ENCODE measurements at places on chromosomes 13 and 19.

DNA sequence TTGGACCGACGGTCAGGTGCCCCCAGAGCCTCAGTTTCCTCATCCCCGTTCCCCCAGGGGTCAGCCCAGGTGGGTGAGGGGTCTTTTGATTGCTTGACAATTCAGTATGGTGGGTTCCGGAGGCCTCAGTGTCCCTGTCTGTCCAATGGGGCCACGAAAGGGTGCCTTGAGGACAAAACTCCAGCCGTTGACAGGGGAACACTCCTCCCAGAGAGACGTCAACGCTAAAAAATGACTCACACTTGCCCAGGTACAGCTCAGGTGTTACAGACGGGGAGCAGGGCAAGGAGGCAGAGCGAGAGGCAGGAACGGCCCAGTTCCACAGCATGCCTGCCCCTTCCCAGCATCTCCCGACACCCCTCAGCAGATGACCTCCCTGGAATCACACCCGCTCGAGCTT lies 1.8 kb downstream of the TNFAIP8L1 start:
- no peak for DNase-seq

- DNase-seq: no peak
Observed at GRCh38 chr19:48308631-48309586, 16.4 kb upstream of the EMP3 start.

- no peak for DNase-seq
Observed at GRCh38 chr13:86397635-86398034, 598.4 kb upstream of the SLITRK6 start.

DNA sequence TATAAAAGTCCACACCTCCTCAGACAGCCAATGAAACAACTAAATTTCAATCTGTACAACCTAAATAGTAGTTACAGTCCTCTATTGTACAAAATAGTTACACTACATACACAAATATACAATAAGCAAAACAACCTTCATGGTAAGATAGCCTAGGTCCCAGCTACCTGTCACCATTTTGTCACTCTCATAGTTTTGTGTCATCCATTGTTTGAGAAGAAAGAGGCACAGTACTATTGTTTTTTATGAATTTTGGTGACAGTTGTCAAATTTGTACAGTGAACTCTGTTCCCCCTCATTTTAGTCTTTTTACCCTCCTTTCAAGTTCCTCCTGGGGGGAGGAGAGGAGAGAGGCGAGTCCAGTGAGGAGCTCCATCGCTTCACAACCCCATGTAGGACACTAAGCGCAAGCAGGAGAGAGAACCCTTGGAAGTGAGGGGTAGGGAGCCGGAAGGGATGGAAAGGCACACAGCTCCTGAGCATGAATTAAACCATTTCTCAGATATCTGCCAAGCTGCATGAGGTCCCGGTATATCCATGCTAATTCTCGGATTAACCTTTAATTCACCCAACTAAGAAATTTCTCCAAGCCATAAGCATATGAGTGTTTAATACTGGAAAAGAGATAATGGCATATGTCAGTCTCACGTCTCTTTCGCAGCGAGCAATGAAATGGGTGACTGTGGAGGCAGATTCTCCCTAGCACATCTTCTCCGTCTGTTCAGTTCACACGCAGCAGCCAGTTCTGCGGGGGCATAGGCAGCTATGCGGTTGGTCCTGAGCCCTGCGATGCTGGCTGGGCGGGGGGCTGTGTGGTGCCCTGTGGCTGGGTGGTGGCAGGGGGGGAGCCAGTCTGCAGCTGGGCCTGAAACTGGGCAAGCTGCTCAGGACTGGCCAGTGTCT lies 60.5 kb downstream of the SERP2 start:
- no peak for DNase-seq

DNA sequence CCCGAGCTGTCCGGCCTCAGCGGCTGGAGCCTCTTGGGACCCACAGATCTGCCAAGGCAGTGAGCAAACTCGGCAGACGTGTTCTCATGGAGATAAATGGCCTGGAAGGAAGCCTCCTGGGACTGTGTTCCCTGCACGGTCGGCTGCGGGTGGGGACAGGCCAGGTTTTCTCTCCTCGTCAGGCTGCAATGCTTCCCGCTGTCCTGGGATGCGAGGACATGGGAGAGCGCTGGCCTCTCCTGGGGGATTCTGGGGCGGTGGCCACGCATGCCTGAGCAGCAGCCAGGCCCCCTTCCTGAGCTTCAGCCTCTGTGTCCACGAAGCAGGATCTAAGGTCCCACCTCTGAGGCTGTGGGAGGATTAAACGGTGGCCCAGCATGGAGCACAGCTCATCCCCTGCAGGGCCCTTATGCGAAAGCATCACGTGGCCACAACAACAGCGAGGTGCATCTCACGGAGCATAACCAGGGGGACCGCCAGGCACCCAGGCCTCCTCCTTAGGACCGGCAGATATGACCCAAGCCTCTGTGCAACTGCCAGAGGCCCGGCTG lies 21.2 kb upstream of the C13orf46 start:
- no peak for DNase-seq

DNA sequence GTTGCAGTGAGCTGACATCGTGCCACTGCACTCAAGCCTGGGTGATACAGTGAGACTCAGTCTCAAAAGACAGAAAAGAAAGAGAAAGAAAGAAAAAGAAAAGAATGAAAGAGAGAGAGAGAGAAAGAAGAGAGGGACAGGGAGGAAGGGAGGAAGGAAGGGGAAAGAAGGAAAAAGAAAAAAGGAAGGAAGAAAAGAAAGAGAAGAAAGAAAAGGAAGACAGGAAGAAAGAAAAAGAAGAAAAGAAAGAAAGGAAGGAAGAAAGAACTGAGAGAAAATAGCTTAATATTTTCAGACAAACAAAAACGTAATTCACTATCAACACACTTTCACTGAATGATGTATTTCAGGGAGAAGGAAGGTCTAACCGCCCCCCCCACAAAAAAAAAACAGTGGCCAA lies 39.3 kb downstream of the ESD start:
- DNase-seq: no peak

- DNase-seq: no peak
Observed at GRCh38 chr19:53394522-53394973, 401 bp upstream of the ZNF765 start.

GRCh38 chr19:35216833-35217648 lies 11.5 kb downstream of the FAM187B start:
- peak; percentile 11 for DNase-seq

DNA sequence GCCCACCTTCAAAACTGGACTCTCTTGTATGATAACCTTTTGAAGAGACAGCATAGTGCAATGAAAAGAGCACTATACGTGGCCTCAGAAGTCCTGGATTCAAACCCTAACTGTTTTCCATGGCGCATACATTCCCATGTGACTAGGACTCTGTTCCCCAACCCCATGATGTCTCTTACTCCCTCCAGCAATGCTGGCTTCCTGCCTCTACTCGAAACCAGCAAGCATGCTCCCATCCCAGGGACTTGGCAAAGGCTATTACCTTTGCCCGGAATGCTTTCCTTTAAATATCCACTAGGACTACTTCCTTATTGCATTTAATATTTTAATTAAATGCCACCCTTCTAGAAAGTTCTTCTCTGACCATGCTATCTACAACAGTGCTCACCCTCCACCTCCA lies 75.1 kb downstream of the CYSLTR2 start:
- no peak for DNase-seq

DNA sequence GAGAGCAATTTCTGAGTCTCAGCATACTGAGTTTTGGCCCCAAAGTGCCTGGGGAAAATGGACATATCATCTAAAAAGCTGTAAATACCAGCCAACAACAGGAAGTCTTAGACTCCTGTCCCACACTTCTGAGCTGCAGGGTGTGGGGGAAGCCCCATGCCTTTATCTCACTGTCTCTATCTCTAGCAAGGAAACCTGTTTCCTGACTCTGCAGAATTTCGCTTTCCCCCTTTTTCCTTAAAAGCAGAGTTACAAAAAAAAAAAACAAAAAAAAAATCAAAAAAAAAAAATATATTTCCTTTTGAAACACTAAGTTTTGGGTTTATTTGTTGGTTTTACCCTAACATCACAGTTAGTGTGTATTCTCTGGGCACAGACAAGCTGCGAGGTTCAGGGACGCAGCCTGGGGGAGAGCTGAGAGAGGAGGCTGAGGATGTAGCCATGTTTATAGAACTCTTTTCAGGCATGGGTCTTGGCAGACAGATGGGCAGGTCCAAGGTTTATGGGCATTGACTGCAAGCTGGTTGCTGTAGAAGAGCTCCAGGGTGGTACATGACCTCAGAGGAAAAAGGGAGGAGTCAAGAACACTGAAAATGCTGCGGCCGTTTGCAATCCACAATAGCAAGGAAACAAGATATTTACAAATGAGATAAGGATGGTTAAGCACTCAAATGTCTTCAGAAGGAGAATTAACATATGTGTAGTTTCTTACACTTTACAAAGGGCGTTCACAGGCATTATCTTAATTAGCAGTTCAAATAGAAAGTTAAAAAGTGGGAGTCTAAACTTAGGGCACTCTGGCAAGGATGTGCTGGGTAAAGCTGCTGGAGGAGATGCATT lies 4.9 kb downstream of the MBNL2 start:
- no peak for DNase-seq

DNA sequence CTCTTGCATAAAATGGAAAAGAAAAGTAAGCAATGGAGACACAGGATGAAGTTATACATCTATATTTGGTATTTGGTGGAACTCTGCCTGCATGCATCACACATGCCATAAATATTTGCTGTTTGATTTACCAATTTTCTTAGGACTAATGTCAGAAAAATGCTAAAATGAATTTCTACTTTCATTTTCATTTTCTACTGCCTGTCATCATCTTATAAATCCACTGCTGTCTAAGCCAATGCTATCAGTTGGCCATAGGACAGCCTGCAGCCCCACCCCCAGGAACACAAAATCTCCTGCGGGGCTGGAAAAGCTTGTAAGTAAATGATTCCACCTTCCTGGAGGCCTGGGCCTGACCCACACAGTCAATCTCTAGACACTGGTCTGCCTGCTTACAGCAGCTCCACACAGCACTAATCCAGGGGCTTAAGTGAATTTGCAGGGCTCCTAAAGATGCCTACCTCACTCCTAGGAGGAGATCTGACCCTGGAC lies 122.0 kb downstream of the ENOX1 start:
- no peak for DNase-seq

GRCh38 chr19:50238043-50238442 lies 34.6 kb downstream of the MYH14 start:
- no peak for DNase-seq

All from GF-D8 (cell line).